Karpas-422 (cell line): ENCODE measurements at places on chromosomes 4 and X. TPM values are rescaled to one million over a fixed set of nuclear protein-coding genes. Genes with fewer than 3 reads are reported as not detected.

Gene ADH6
- total RNA-seq, result not detected in 2 replicates

Gene SSX1
- not detected in 2 replicates for total RNA-seq

GRCh38 chr4:169644802-169645201 is 24.4 kb downstream of the CLCN3 start:
- peaks cover 4% of the 10 kb centered on the region for H3K4me1 ChIP-seq
- H3K27me3 ChIP-seq, result no peaks in the 10 kb centered on the region
- peaks cover 4% of the 10 kb centered on the region; the same call in 1 of the 2 replicates for H3K36me3 ChIP-seq
- DNase-seq, result no peak

DNA sequence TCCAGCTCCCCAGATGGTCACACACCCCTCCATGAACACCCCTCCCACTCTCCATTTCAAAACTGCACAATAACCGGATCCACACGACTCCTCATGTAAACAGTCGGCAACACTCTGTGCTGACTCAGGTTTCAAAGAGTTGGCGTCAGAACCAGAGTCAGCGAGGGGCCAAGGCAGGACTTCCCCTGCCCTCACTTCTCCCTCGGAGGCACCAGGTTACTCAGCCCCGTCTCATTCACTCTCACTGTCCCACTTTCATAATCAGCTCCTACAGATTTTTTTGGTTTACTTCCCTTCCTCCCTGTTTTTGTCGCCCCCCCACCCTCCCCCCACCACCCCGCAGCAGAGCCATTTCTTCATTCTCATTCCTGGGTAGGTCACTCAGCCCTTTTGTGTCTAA is 2.7 kb upstream of the TIMP1 start:
- no peaks in the 10 kb centered on the region for H3K27me3 ChIP-seq
- H3K36me3 ChIP-seq, result no peaks in the 10 kb centered on the region
- no peak for DNase-seq
- no peak overlapping the region for H3K4me3 ChIP-seq
- H3K27ac ChIP-seq, result no peak overlapping the region

Gene TBX22
- not detected in 2 replicates for total RNA-seq

GRCh38 chr4:64079316-64079715 is 329.9 kb downstream of the TECRL start:
- no peak overlapping the region for H3K4me3 ChIP-seq
- no peaks in the 10 kb centered on the region for H3K4me1 ChIP-seq
- no peaks in the 10 kb centered on the region for H3K27me3 ChIP-seq
- DNase-seq, result no peak
- no peak overlapping the region for H3K27ac ChIP-seq

- no peaks in the 10 kb centered on the region for H3K4me1 ChIP-seq
- no peak overlapping the region for H3K4me3 ChIP-seq
- no peak overlapping the region for H3K27ac ChIP-seq
- H3K36me3 ChIP-seq, result no peaks in the 10 kb centered on the region
- DNase-seq, result no peak
These were observed 40.8 kb upstream of the CHRDL1 start for GRCh38 chrX:110836451-110836850.
